ENCODE measurements at places on chromosomes 7 and 10.

GRCh38 chr10:110530131-110530831, 32.6 kb downstream of the DUSP5 start:
- DNase-seq = peak; percentile 68

- no peak for DNase-seq
Observed at GRCh38 chr7:51308265-51308664, 8.3 kb downstream of the COBL start.

- no peak for DNase-seq
Observed at GRCh38 chr7:9507290-9507689, 1073.9 kb downstream of the NXPH1 start.

- peak; percentile 52 for DNase-seq
Observed at GRCh38 chr7:74544706-74545469, 91.2 kb downstream of the GTF2IRD1 start.

- no peak for DNase-seq
Observed at GRCh38 chr10:124450012-124450782, at the start of gene NKX1-2. NKX1-2 (minus strand) TSS chr10:124450035; CDS start chr10:124449943, 92 bp downstream.

DNA sequence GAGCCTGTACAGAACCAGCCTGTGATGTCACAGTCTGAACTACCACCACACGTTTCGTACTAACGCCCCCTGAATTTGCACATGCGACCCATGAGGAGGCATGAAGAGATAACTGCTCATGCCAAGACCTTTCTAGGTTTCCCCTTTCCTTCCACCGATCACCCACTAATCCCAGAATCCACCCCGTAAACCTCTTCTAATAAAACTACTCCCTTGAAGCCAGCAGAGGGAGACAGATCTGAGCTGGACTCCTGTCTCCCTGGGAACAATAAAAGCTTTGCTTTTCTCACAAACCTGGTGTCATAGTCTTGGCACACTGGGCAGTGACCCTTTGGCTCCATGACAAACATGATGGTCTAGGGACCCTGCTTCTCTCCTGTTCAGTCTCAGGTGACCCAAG, 144.5 kb downstream of the FRMD4A start:
- peak; percentile 51 for DNase-seq

GRCh38 chr7:128148676-128149075, 92.4 kb upstream of the LEP start:
- DNase-seq = no peak

DNA sequence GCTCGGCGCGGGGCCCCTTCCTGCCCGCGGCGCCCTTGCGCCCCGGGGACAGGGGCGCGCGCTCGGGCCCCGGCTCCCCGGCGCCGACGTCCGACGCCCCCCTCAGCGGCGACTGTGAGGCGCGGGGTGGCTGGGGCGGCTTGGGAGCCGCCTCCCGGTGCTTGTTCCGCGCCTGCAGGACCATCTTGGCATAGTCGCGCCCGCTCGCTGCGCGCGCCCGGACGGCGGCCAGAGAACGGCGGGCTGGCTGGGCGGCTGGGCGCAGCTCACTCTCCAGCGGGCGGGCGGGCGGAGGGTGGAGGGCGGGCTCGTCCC, at the start of gene DPY19L1:
Gene DPY19L1, minus strand, starts transcription at position 275 of the 315 bp plus-strand sequence. Its CDS starts 91 bp downstream, at position 184.
- no peak for DNase-seq

DNA sequence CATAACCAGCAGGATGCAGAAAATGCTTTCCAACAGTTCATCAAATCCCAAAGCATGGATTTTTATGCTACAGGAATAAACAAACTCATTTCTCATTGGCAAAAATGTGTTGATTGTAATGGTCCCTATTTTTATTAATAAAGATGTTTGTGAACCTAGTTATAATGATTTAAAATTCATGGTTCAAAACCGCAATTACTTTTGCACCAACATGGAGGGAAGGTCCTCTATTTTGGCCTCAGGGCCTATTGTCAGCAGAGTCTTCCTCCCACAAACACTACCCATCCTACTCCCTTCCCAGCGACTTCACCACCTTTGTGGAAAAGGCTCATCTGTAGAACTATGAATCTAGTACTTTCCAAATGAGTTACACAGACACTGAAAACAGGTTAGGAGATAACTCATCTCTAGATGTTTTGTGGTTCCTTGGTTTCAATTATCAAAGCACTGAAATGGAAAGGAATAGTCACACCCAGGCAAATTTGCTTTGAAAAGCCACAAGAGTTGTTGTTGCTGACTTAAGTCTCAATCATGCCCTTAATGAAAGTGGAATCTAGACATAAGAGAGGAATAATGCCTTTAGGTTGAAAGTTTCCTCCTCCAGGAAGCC, 59.4 kb upstream of the FRMD4A start:
- DNase-seq = no peak

DNA sequence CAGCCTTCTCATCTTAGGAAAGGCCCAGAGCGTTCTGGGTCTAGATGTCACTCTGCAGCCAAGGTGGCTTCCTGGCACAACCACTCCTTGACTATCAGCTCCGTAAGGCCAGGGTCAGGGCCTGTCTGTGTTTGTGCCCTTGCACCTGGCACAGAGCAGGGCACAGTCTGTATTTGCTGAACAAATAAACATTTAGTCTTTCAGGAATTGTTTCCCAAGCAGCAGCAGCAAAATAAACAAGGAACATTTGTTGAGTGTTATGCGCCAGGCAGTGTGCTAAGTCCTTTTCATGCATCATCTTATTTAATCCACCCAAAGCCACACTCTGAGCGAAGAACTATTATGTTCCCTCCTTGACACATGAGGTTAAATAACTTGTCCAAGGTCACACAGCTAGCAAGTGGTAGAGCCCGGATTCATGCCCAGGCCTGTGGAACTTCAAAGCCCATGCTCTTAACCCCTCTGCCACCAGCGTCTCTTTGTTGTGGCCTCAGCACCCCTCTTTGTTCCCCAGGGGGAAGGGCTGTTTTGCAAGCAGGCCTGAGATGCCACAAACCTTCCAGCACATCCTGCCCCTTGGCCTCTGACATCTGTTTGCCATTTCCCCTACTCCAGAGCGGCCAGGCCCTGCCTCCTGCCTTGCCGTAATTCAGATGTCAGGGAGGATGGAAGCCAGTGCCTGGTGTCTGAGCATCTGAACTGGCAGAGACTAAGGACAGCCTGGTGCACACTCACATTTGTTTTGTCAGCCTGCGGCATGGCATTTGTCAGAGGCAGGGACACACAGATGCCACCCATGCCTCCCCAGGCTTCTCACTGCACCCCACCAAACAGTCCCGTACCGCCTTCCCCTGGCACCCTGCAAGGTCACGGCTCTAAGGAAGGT, 325.8 kb upstream of the ZMIZ1 start:
- no peak for DNase-seq

- no peak for DNase-seq
Observed at GRCh38 chr10:62511238-62511637, 137.1 kb downstream of the ZNF365 start.

- DNase-seq = no peak
Observed at GRCh38 chr10:123141791-123142700, 5.9 kb upstream of the HMX2 start.

GRCh38 chr10:84258034-84258695, 13.3 kb downstream of the RGR start:
- DNase-seq = no peak

DNA sequence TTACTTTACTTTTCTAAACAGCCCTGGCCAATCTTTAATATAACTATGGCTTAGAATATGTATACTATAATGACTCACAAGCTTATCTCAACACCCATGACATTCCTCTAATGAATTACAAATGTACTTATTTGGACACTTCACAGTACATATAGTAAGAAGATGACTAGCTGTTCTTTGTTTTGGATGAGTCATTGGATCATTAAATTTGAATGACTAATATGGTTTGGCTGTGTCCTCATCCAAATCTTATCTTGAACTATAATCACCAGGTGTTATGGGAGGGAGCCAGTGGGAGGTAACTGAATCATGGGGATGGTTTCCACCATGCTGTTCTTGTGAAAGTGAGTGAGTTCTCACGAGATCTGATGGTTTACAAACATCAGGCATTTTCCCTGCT, 807.5 kb upstream of the SORCS1 start:
- no peak for DNase-seq

DNA sequence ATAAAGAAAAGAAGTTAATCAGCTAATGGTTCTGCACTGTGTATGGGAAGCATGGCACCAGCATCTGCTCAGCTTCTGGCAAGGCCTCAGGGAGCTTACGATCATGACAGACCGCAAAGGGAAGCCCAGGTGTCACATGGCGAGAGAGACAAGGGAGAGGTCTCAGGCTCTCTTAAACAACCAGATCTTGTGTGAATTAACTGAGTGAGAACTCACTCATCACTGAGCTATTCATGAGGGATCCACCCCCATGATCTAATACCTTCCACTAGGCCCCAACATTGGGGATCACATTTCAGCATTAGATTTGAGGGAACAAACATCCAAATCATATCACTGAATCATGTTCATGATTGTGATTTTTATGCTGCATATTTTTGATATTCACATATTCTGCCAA, 5.8 kb downstream of the USP54 start:
- peak; percentile 32 for DNase-seq

- no peak for DNase-seq
Observed at GRCh38 chr7:146096994-146097393, 19.6 kb upstream of the CNTNAP2 start.

DNA sequence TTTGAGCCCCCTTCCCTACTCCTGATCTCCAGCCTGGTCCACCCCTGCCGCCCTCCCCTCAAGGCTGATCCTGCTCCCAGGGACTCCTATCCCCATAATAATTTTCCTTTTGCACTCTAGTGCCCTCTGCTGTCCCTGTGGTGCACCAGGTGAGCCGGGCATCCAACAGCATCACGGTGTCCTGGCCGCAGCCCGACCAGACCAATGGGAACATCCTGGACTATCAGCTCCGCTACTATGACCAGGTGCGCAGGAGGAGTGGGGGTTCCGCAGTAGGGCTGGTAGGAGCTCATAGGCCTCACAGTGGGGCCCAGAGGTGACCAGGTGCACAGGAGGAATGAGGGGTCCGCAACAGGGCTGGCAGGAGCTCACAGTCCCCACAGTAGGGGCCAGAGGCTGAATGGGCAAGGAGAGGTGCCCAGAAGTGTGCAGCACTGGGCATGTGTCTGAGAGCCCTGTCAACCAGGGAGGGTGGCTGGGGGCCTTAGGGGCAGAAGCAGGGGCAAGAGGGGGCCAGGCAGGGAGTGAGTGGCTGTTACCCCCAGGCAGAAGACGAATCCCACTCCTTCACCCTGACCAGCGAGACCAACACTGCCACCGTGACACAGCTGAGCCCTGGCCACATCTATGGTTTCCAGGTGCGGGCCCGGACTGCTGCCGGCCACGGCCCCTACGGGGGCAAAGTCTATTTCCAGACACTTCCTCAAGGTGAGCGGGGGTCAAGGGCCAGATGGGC, 11.7 kb downstream of the EPHB6 start:
- DNase-seq = no peak

- DNase-seq = no peak
Observed at GRCh38 chr10:78173360-78174015, 139.8 kb downstream of the RPS24 start.

GRCh38 chr7:120760851-120761250, 97.1 kb downstream of the TSPAN12 start:
- DNase-seq = no peak

- no peak for DNase-seq
Observed at GRCh38 chr7:27169658-27170425, 4.3 kb downstream of the HOXA10 start.

GRCh38 chr7:102426268-102427018, 6.9 kb upstream of the ORAI2 start:
- no peak for DNase-seq

DNA sequence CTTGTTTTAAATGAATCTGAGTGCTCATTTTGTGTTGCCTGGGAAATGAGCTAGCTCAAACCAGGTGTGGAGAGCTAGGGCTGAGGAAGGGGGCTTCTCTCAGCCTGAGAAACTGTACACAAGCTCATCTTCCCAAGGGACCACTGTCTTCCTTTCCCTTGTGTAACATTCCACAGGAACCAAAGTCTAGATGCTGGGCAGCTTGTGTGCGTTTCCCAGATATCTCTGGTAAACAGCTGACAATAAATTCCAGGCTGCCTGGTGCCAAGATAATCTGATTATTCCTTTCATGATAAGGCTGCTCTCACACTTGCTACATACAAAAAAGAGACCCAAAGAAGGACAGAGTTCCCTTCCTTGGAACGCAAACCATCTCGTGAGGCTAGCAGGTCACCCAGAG, 33.1 kb upstream of the MKLN1 start:
- DNase-seq = no peak
